ENCODE measurements at places on chromosomes 11 and 22.

GRCh38 chr11:75320046-75320618 lies 31.3 kb downstream of the ARRB1 start:
- DNase-seq: no peak

DNA sequence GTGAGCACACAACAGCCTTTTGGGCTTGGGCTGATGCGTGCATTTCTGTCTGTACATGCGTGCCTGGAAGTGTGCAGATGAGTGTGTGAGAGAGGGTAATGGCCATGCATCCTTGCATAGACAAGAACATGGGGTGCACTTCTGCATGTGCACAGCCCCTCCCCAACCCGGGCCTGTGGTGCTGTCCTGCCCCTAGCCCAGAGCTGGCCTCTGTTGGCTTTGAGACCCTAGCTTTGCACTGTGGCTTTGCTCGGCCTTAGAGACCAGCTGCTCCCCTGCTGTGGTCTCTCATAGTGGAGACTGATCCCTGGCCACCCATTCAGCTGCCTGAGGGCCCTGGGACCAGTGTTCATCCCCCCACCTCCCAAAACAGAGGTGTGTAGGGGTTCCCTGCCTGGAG lies 25.4 kb downstream of the ST3GAL4 start:
- DNase-seq: no peak

- DNase-seq: no peak
These were observed 119.4 kb downstream of the TTC28 start for GRCh38 chr22:28560046-28560742.

DNA sequence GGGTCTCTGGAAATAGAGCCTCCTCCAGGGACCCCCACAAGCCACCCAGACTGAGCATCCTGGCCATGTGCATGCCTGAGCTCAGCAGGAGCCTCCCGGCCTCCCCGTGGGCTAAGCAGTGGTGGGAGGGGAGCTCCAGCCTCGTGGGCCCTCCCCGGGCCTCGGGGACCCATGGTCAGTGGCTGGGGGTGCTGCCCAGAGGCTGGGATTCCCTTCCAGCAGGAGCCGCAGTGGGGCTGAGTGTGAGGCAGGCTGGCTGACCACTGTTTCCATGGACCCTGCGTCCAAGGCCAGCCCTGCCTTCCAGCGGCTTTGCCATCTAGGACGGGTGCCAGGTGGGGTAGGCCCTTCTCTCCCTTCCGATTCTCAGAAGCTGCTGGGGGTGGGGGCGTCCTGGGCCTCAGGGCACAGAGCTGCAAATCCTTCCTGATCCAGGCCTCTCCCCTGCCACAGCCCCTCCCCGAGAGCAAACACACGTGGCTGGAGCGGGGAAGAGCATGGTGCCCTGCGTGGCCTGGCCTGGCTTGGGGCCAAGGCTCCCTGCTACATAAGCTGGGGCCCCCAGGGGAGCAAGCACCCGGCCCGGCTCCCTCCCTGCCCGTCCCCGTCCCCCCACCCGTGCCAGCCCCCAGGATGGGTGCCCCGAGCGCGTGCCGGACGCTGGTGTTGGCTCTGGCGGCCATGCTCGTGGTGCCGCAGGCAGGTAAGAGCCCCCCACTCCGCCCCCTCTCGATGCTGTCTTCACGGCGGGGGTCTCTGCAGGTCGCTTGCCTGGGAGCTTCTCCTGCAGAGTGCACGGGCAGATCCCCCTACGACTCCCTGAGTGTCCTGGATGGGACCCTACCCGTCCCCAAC lies at the start of gene MUC5B:
MUC5B (plus strand) TSS at position 576 of the 855 bp plus-strand sequence; CDS start at position 634, 58 bp downstream.
- DNase-seq: no peak

- DNase-seq: no peak
These were observed 31.9 kb downstream of the COMMD9 start for GRCh38 chr11:36257351-36257750.

DNA sequence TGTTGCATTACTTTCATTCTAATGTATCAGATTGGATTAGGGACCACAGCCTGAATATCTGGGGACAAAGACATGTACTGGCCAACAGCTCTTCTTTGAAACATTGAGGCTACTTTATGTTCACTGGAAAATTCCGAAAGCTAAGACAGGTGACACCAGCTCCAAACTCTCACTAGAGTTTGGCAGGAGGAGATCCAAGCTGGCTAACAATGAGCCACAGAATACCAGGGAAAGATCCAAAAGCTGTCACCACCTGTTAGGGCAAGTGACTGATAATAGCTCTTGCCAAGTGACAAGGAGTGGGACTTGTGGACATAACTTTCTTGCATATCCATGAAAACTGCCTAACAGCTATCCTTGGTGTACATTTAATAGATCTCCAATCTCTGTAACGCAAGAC lies 333.3 kb downstream of the TTC28 start:
- no peak for DNase-seq

DNA sequence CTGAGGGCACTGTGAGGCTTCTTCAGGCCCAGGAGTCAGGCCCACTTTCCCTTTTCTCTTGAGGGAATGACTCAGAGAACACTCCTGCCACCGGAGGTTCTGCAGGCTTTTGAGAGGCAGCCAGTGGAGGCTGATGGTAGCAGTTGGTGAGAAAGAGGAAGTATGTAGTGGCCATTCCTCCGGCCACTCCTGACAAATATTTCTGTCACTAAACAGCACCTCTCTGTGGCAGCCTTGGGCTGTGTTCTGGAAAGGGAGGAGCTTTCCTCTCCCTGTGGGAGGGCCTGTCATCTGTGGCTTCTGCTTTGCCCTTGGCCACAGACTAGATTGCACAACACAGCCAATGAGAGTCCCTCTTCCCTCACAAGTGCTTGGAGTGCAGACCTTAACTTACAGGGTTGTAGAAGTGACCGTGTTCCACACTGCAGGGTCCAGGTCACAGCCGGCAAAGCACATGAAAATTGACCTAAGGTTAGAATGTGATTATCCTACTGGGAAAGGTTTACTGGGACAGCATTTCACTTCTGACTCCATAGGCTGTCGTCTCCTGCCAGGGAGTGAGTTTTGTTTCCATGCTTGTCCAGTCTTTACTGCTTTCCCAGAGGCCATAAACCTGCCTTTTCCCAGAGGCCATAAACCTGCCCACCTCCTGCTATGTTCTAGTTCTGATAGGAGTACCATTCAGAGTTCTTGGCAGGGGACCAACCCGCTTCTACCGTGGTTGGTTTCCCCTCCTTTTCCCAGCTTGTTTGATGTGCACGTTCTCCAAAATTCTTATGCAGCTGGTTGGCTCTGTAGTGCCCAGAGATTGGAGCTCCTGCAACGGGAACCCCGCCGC lies 33.3 kb downstream of the MARK2 start:
- DNase-seq: no peak

DNA sequence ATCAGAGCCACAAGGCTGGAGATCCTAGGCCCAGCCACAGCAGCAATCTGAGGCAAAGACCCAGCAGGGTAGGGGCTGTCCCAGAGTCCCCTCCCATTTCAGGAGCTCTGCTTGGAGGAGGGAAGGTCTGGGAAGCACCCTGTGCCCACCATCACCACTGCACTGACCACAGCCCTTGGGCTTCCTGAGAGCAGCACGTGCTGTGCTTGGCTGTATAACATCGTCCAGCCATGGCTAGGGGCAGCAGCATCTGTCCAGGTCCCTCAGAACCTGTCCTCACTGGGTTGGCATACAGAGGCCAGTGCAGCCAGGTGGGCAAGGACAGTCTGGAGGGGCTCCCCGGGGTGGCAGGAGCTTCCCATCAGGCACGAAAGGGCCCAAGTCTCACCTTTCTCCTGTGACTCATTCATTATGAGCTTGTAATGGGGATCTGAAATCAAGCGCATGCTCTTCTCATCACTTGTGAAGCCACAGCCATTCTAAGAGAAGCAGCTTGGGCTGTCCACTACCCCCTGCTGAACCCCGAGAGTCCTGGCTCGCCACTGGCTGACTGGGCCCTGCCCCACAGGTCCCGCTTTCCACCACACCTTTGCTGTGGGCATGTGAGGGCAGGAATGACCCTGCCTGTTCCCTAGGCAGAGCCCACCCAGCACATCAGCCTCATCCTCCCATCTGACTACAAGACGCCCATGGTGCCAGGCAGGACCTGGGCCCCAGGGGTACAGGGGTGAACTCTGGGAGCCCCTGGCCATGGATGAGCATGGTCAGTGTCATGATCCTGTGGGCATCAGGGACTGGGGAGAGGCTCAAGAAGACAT lies 83.3 kb downstream of the MED15 start:
- no peak for DNase-seq

All from activated CD4-positive, alpha-beta T cell treated with anti-CD3 and anti-CD28 coated beads for 24 hours (primary cell).